ENCODE measurements at places on chromosomes 5 and 9. TPM values are rescaled to one million over a fixed set of nuclear protein-coding genes. Genes with fewer than 3 reads are reported as not detected.

DNA sequence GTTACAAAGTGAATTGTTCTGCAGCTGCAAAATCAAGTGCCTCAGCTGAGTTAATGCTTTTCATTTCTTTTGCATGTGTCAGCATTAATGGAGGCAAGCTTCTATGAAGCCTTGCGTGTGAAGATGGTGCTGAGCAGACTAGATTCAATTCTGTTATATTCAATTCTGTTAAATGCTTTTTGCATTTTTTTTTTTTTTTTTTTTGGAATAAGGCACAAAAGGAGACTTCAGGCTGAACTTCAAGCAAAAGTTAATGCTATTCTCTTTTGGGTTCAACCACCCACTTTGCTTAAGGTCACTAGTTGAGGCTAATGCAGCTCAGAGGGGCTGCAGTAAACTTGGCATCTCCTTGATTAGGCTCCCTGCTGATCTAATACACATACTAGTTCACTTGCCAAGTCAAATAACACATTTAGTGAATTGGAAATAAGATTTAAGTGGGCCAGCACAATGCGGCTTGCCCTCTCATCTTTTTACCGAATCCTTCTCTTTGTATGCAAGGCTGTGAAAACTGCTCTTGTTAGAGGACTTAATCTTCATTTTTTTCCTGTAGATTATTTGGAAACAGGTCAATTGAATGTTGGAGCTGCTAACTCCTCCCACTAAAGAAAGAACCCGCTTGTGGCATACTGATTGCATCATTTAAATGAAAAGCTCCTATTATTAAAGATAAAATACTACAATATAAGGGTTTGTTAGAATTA, 1020.2 kb downstream of the NR2F1-AS1 start:
- no peaks in the 10 kb centered on the region for H3K4me1 ChIP-seq
- no peaks in the 10 kb centered on the region for H3K27me3 ChIP-seq

GDF9 gene
- total RNA-seq: 1.8 TPM

GRCh38 chr9:27528886-27529315, 713 bp downstream of the MOB3B start:
- H3K27ac ChIP-seq: peak overlapping the region; percentile 96
- H3K4me1 ChIP-seq: peaks cover 41% of the 10 kb centered on the region
- H3K36me3 ChIP-seq: no peaks in the 10 kb centered on the region
- peak overlapping the region; percentile 74 for H3K4me3 ChIP-seq
- H3K27me3 ChIP-seq: no peaks in the 10 kb centered on the region

GRCh38 chr9:99634186-99634585, 187.5 kb upstream of the NR4A3 start:
- no peaks in the 10 kb centered on the region for H3K27me3 ChIP-seq
- H3K27ac ChIP-seq: no peak overlapping the region
- H3K36me3 ChIP-seq: no peaks in the 10 kb centered on the region
- H3K4me1 ChIP-seq: no peaks in the 10 kb centered on the region
- H3K4me3 ChIP-seq: no peak overlapping the region

GRCh38 chr9:804026-804425, 37.5 kb upstream of the DMRT1 start:
- DNase-seq: no peak
- no peaks in the 10 kb centered on the region for H3K36me3 ChIP-seq
- peaks cover 4% of the 10 kb centered on the region for H3K27me3 ChIP-seq
- H3K27ac ChIP-seq: no peak overlapping the region
- H3K4me1 ChIP-seq: no peaks in the 10 kb centered on the region

TAS2R1 gene
- total RNA-seq: not detected

DNA sequence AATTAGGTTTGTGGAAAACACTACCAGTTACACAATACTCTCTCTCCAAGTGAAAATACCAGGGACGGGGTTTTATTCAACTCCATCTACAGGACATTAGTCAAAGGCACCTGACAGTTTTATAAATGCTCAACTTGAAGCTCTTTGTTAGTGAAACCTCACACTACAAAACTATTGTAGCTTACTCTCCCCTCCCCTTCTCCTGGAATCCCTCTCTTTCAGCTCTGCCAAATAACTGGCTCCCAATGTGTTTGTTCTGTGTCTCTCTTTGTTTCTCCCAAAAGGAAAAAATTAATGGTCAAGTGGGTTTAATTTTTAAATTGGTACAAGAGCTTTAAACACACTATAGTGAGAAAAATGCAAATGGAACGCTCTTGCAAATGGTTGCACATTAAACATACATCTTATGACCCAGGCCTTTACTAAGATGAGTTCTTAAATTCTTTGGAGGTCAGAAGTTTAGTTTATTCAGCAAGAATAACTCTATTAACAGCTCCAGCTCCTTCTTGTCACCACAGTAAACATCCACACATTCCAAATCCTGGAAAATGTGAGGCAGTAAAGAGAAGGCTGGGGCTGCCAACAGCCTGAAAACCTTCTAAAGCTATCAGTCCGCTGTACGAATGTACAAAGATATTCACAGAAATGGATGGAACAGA, 48.4 kb downstream of the ZNF608 start:
- H3K36me3 ChIP-seq: no peaks in the 10 kb centered on the region
- H3K4me1 ChIP-seq: peaks cover 72% of the 10 kb centered on the region
- H3K4me3 ChIP-seq: no peak overlapping the region
- DNase-seq: no peak
- H3K27me3 ChIP-seq: no peaks in the 10 kb centered on the region

SLC45A2 gene
- not detected for total RNA-seq

DNA sequence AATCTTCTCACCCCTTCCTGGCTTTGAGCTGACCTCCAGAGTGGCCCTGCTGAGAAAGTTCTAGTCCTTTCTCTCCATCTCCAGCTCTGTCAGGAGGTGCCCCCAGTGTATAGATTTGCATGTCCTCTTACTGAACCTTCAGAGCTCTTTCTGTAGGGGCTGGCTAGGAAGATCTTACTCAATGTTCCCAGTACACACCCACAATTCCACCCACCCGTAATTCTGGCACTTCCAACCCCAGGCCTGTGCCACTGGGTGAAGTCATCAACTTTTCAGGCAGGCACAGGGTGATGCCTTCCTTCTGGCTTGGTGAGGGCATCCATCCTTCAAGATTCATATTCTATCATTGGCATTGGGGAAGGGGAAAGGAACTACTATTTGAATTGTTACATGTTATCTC, 75.9 kb downstream of the ACER2 start:
- no peaks in the 10 kb centered on the region for H3K36me3 ChIP-seq
- DNase-seq: no peak
- no peaks in the 10 kb centered on the region for H3K27me3 ChIP-seq
- no peak overlapping the region for H3K27ac ChIP-seq

GRCh38 chr5:82806513-82806912, 270.7 kb downstream of the TMEM167A start:
- no peak overlapping the region for H3K27ac ChIP-seq
- DNase-seq: no peak
- H3K36me3 ChIP-seq: no peaks in the 10 kb centered on the region
- H3K27me3 ChIP-seq: no peaks in the 10 kb centered on the region

- no peak overlapping the region for H3K4me3 ChIP-seq
- H3K4me1 ChIP-seq: no peaks in the 10 kb centered on the region
- H3K27me3 ChIP-seq: no peaks in the 10 kb centered on the region
- no peaks in the 10 kb centered on the region for H3K36me3 ChIP-seq
- H3K27ac ChIP-seq: peak overlapping the region; percentile 69
- DNase-seq: peak; percentile 89
These were observed 23.8 kb downstream of the SVEP1 start for GRCh38 chr9:110555551-110556331.

GRCh38 chr5:58773744-58774441, 191.0 kb downstream of the RAB3C start:
- H3K27me3 ChIP-seq: no peaks in the 10 kb centered on the region
- no peaks in the 10 kb centered on the region for H3K4me1 ChIP-seq
- no peaks in the 10 kb centered on the region for H3K36me3 ChIP-seq
- DNase-seq: no peak
- no peak overlapping the region for H3K27ac ChIP-seq

PCDHGC4 gene
- 2.5 TPM for total RNA-seq

DNA sequence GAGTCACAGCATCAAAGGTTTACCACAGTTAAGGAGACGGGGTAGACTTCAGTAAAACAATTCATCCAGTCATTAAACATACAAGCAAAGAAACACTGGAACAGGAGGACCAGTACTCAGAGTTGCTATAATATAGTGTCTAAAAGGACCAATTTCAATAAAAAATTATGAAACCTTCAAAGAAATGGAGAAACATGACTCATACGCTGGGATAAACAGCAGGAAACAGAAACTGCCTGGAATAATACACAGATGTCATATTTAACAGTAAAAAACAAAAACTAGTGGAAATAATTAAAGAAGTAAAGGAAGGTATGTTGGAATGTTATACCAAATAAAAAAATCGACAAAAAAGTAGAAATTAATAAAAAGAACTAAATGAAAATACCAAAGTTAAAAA, 1075.9 kb downstream of the NR2F1-AS1 start:
- DNase-seq: no peak
- no peaks in the 10 kb centered on the region for H3K4me1 ChIP-seq
- no peak overlapping the region for H3K4me3 ChIP-seq
- no peaks in the 10 kb centered on the region for H3K36me3 ChIP-seq

GRCh38 chr5:171808951-171809350, 23.3 kb downstream of the SMIM23 start:
- DNase-seq: no peak
- H3K27ac ChIP-seq: no peak overlapping the region
- H3K27me3 ChIP-seq: no peaks in the 10 kb centered on the region
- no peak overlapping the region for H3K4me3 ChIP-seq
- no peaks in the 10 kb centered on the region for H3K36me3 ChIP-seq

DNA sequence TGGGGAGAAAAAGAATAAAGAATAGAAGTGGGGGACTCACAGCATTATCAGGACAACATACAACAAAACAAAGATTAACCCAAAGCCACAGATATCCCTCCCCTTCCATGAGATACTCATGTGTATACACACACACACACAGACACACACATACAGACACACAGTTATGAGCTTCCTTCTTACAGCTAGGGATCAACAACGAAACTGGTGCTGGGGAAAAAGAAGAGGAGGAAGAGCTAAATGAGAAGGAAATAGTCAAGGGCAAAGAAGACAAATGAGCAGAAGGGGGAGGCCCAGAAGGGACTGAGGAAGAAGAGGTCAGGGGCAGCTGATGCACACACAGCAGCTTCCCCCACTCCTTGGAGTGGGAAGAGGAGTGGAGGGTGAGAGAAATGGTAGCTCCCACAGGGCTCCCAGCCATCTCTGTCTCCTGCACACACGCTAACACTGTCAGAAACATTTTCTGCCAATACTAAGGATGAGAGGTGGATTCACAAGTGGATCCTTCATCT, 66.2 kb downstream of the SIL1 start:
- H3K4me3 ChIP-seq: no peak overlapping the region
- peak overlapping the region; percentile 92 for H3K27ac ChIP-seq
- DNase-seq: no peak
- H3K4me1 ChIP-seq: no peaks in the 10 kb centered on the region
- H3K27me3 ChIP-seq: no peaks in the 10 kb centered on the region
- no peaks in the 10 kb centered on the region for H3K36me3 ChIP-seq

DNA sequence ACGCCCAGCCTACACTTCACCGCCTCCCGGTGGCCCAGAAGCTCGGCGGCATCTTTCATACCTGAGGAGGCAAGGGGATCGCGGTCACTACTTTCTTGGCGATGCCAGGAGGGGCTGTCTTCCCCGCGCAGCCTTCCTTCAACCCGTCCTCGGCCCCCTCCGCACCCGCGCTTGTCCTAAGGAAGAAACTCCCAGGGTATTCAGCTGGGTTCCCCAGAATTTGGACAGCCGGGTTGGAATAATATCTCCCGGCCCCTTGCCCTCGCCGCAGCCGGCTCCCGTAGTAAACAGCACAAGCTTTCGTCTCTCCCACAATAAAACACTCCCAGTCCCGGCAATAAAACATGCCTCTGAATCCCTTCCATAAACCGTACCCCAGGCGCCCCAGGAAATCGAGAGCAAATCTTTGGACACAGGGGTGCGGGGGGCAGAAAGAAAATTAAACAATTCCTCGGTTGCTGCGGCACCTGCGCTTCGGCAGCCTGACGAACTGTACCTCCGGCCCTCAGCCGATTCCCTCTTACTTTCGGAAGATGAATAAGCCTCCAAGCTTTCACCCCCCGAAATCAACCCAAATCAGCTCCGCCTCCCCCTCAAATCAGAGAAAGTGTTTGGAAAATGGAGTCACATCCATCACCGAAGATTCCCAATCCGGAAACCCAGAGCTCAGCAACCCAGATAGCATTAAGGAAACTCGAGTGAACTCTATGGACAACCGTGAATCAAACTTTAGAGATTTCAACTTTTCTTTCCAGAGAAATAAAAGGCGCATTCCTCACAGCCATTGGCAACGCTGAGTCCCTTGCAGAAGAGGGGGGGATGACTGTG, 1.1 kb downstream of the OTP start:
- no peak overlapping the region for H3K4me3 ChIP-seq
- H3K36me3 ChIP-seq: no peaks in the 10 kb centered on the region
- peaks cover 29% of the 10 kb centered on the region for H3K4me1 ChIP-seq
- no peak overlapping the region for H3K27ac ChIP-seq
- no peak for DNase-seq

GRCh38 chr9:137496601-137497375, 37.7 kb upstream of the NSMF start:
- H3K27ac ChIP-seq: no peak overlapping the region
- H3K4me3 ChIP-seq: no peak overlapping the region
- no peaks in the 10 kb centered on the region for H3K36me3 ChIP-seq
- no peaks in the 10 kb centered on the region for H3K27me3 ChIP-seq

DNA sequence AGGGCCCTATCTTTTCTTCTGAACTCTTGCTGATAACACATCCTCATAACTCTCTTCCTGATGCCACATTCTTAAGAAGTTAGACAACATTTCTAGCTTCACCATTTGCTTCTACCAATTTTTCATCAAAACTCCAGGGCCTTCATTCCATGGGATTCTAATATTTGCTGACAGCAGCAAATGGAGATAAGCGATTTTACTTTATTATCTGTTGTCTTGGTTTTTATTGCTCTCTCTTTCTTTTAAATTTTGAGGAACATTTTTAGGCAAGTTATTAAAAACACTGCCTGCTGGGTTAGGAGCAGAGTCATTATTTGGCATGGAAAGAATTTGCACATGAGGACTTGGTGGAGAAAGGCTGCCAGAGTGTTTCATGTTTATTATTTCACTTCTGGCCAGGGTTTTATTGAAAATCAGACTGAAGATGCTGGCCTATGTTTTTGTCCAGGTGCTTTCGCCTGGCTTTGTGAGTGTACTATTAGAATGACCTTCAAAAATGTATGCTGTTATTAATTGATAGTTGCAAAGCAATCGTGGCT, 27.7 kb downstream of the NSG2 start:
- DNase-seq: no peak
- H3K27ac ChIP-seq: no peak overlapping the region
- H3K36me3 ChIP-seq: no peaks in the 10 kb centered on the region
- H3K27me3 ChIP-seq: no peaks in the 10 kb centered on the region
- no peaks in the 10 kb centered on the region for H3K4me1 ChIP-seq

DNA sequence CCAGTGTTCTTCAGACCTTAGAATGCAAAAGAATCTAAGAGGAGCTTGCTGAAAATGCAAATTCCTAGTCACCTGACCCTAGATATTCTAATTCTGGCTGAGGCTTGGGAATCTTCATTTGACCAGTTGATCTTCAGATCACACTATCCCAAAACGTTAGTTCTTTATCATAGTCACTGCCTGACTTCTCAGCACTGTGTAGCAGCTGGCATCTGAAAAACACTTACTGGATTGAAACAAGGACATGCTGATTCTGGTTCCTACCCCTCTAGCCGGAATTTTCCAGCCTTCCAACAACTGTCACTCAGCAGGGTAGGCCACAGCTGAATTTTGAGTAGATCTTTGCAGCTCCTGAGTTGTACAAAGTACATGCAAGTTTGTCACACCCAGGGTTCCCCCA, 72.2 kb downstream of the EBF1 start:
- no peak overlapping the region for H3K4me3 ChIP-seq
- no peaks in the 10 kb centered on the region for H3K27me3 ChIP-seq
- DNase-seq: no peak
- no peaks in the 10 kb centered on the region for H3K36me3 ChIP-seq
